Fibroblast of skin of right biceps (primary cell): ENCODE measurements at places on chromosomes 7 and 10.

- no peak for DNase-seq
These were observed 85.0 kb upstream of the FGL2 start for GRCh38 chr7:77284616-77285015.

DNA sequence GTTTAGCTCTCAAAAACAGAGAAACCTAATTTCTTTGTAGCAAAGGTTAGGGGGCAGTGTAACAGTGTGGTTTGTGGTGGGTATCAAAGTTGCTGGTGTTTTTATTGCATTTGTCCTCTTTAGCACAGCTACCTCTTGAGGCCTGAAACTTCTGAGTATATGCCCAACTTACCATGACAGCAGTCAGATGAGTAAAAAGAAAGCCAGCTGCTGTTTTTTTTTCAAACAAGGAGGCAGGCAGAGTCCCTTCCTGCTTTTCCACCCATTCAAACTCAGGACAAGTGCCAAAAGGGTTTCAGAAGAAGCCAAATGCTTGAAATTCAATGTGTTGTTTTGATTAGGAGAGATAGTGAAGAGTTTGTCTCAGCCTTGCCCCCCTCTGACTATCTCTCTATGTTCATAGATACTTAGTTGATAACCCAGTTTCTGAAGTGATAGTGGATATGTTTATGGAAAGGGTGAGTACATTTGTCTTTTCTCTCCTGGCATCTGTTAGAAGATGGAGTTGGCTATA is 23.1 kb downstream of the GBF1 start:
- DNase-seq = peak; percentile 34

GRCh38 chr10:22317771-22318565 is 1.8 kb downstream of the COMMD3 start:
- no peak for DNase-seq

- DNase-seq = no peak
These were observed 92.9 kb downstream of the PLXDC2 start for GRCh38 chr10:19908991-19909696.

GRCh38 chr10:16562891-16563290 is 41.2 kb upstream of the C1QL3 start:
- no peak for DNase-seq

GRCh38 chr7:154791611-154792010 is 211.3 kb downstream of the PAXIP1 start:
- no peak for DNase-seq

GRCh38 chr7:20306180-20306946 is 24.3 kb upstream of the ITGB8 start:
- peak; percentile 88 for DNase-seq
